A375 (cell line): ENCODE measurements at places on chromosomes 4 and X. TPM values are rescaled to one million over a fixed set of nuclear protein-coding genes. Genes with fewer than 3 reads are reported as not detected.

Gene TCP11X2
- not detected in 2 replicates for total RNA-seq

Gene GAGE12F
- total RNA-seq: not detected in 2 replicates

Gene PUDP
- not detected in 2 replicates for total RNA-seq

Gene SLIT2
- total RNA-seq: 1.5 and 2.9 TPM in 2 replicates

Gene WAS
- total RNA-seq: 0.69 and 1.6 TPM in 2 replicates

Gene HGFAC
- total RNA-seq: 0.16 TPM in 1 of 2 replicates, not detected in the other

Gene FREM3
- not detected in 2 replicates for total RNA-seq

Gene NAP1L3
- 3.8 and 4.0 TPM in 2 replicates for total RNA-seq

Gene MAGEA3
- 172 and 182 TPM in 2 replicates for total RNA-seq

Gene RTL3
- total RNA-seq: 0.34 TPM in 1 of 2 replicates, not detected in the other

Gene PLXNB3
- total RNA-seq: 33.5 and 40.3 TPM in 2 replicates

Gene TMEM144
- total RNA-seq: 1.2 and 2.3 TPM in 2 replicates

Gene SSX4
- 0.53 and 1.0 TPM in 2 replicates for total RNA-seq

Gene NOCT
- 35.2 and 35.4 TPM in 2 replicates for total RNA-seq

Gene S100G
- total RNA-seq: not detected in 2 replicates

Gene ANXA5
- total RNA-seq: 225 and 252 TPM in 2 replicates

Gene TMEM31
- not detected in 2 replicates for total RNA-seq

Gene NOP14
- total RNA-seq: 45.7 and 48.9 TPM in 2 replicates

Gene BTK
- not detected in 2 replicates for total RNA-seq

Gene FHIP1A
- 3.4 and 7.0 TPM in 2 replicates for total RNA-seq

Gene GPR143
- 0.08 TPM in 1 of 2 replicates, not detected in the other for total RNA-seq

Gene SPATA4
- total RNA-seq: 0.05 and 0.30 TPM in 2 replicates

Gene DCAF4L1
- total RNA-seq: 0.79 and 1.1 TPM in 2 replicates

Gene LPAR4
- total RNA-seq: 0.27 and 0.41 TPM in 2 replicates

Gene SORCS2
- total RNA-seq: 0.49 and 0.77 TPM in 2 replicates

Gene ERAS
- total RNA-seq: not detected in 2 replicates
